Fibroblast of skin of left biceps (primary cell): ENCODE measurements at places on chromosomes 1 and 21.

DNA sequence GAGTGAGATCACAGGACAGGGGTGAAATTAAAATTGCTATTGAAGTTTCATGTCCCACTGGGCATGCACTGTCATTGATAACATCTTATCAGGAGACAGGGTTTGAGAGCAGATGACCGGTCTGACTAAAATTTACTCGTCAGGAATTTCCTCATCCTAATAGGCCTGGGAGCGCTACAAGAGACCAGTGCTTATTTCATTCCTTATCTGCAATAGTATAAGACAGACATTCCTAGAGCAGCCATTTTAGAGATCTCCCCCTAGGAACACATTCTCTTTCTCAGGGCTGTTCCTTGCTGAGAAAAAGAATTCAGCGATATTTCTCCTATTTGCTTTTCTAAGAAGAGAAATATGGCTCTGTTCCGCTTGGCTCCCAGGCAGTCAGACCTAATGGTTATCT is 181.4 kb upstream of the ETV3 start:
- no peak for DNase-seq

- DNase-seq = no peak
These were observed 20.7 kb downstream of the MCM3AP start for GRCh38 chr21:46264690-46265144.

GRCh38 chr1:162930976-162931560 is 70.1 kb upstream of the CCDC190 start:
- DNase-seq = no peak

DNA sequence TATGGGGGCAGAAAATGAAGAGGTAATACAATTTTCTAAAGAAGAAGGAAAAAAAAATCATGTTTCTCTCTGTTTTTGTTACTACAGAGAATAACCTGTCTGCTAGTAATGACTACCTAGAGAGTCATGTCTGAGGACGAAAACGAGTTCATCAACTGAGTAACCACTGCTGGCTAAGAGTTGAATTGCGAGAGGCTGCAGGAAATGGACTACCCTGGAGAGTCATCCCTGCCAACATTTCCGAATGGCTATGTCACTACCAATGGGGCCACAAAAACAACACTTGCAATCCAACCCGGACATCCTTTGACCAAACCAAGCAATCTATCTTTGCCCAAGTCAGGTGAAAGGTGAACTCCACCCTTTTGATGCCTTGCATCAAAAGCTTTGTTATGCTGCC is 120.6 kb downstream of the FCRL5 start:
- DNase-seq = no peak
